Breast epithelium (tissue), 4 donors: ENCODE measurements at places on chromosomes 3 and 15. TPM values are rescaled to one million over a fixed set of nuclear protein-coding genes. Genes with fewer than 3 reads are reported as not detected.

Gene ACAN
- not detected for total RNA-seq

Gene C15orf62
- total RNA-seq: 2.0 TPM

Gene DUOXA2
- total RNA-seq: not detected

Gene ABTB1
- 32.0 TPM for total RNA-seq

Gene C3orf85
- not detected for total RNA-seq

Gene DLEC1
- total RNA-seq: 0.98 TPM

Gene FGF12
- 2.1 TPM for total RNA-seq

Gene FAH
- total RNA-seq: 164 TPM
